OCI-M1 (cell line): ENCODE measurements at places on chromosomes 16 and 17.

- DNase-seq = peak; percentile 47
Measured at GRCh38 chr17:81508639-81509206, 3.9 kb downstream of the ACTG1 start.

DNA sequence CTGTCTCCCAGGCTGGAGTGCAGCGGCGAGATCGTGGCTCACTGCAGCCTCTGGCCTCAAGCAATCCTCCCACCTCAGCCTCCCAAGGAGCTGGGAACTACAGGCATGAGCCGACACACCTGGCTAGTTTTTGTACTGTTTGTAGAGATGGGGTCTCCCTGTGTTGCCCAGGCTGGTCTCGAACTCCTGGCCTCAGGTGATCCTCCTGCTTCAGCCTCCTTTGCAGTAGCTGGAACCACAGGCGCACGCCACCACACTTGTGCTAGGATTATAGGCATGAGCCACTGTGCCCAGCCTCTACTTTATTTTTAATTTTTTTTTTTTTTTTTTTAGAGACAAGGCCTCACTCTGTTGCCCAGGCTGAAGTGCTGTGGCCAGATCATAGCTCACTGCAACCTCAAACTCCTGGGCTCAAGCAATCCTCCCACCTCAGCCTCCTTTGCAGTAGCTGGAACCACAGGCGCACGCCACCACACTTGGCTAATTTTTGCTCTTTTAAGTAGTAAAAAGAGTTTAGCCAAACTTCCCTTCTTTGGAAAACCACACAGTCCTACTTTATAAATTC lies 4.4 kb downstream of the NTAN1 start:
- no peak for DNase-seq

DNA sequence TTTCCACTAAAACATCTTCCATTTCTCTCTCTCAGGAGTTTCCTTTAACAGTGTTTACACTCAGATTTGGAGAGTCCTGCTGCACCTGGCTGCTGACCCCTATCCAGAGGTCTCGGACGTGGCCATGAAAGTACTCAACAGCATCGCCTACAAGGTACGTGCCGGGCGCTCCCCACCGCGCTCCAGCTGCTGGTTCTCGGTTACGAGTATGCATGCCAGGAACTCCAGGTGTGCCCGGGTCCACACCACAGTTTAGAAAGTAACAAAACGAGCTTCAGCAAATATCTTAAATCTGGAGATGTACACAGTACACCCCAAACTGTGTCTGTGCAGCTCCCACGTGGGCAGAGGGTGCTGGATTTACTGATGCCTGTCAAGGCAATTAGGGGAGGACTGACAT lies 82.9 kb upstream of the CHMP6 start:
- no peak for DNase-seq

- peak; percentile 18 for DNase-seq
Measured at GRCh38 chr17:61179380-61179806, 220.2 kb upstream of the TBX2 start.

GRCh38 chr16:30068750-30069610 lies 3.4 kb downstream of the ALDOA start:
- DNase-seq = peak; percentile 43

- no peak for DNase-seq
Measured at GRCh38 chr17:41347869-41348760, 2.5 kb downstream of the KRT33A start.

DNA sequence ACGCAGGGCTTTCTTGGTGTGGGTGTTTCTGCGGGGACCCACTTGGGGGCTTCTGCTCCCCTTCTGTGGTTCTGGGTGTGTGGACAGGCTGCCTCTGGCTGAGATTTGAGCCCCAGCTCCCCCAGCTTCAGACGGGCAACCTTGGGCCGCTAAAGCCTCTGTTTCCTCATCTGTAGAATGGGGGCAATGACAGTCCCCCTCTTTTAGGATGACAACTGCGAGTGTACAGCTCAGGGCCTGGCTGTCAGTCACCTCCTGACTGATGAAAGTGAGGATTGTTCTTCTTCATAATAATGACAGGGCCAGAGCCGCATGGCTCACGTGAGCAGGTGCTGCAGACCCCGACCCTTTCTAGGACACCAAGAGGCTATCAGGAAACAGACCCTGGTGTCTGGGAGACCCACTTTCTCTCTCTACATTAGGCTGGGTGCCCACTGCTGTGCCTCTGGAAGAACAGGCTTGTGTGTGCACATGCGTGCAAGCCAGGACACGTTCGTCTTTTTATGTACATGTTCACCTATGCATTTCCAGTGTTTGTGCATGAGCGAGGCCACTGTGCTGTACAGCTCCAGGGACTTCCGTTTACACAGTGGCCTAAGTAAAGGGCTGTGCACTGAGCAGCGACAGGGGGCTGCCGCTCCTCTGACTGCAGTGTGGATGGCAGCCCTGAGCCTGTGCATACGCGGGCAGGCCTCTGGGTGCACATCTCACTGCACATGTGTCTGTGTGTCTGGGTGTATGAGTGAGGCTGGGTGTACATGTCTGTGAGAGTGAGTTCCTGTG lies 4.6 kb downstream of the SPNS3 start:
- no peak for DNase-seq

- DNase-seq = peak; percentile 44
Measured at GRCh38 chr16:23155445-23156049, 6.3 kb upstream of the USP31 start.

GRCh38 chr16:50403491-50403890 lies 34.7 kb upstream of the BRD7 start:
- no peak for DNase-seq

DNA sequence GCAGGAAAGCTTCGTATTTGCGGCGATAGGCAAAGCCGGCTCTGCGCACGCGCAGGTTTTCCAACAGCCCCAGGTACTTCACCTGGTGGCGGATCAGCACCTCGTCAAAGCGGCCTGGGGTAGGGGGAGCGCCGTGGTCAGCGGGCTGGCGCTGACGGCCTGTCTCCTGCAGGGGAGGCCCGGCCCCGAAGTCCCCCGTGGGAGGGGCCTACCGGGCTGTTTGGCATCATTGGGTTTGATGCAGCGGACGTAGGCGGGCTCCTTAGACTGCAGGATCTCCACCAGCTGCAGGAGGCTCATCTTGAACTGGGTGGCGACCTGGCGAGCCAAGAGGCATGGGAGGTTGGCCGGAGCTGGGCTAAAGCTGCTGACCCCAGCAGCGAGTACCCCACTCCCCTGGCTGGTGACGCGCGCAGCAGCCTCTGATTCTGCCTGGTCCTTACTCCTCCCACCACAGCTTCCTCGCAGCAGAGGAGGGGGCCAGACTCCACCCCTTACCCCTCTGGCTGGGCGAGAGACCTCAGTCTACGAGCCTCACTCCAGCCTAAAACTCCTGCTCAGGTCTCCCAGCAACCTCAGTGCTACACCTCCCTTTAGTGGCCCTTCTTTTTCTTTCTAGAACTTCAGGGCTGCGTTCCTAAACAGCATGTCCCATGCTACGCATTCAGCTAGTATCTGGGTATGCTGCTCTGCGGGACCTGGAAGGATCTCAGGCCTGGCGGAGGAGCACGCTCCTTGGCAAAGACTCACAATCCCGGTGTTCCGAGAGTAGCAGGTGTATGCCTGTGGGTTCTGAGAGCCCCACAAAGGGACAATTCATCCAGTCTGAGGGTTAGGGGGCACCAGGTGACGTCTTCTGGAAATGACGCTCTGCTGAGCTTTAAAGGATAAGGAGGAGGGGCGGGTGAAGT lies 16.1 kb upstream of the CRK start:
- no peak for DNase-seq

DNA sequence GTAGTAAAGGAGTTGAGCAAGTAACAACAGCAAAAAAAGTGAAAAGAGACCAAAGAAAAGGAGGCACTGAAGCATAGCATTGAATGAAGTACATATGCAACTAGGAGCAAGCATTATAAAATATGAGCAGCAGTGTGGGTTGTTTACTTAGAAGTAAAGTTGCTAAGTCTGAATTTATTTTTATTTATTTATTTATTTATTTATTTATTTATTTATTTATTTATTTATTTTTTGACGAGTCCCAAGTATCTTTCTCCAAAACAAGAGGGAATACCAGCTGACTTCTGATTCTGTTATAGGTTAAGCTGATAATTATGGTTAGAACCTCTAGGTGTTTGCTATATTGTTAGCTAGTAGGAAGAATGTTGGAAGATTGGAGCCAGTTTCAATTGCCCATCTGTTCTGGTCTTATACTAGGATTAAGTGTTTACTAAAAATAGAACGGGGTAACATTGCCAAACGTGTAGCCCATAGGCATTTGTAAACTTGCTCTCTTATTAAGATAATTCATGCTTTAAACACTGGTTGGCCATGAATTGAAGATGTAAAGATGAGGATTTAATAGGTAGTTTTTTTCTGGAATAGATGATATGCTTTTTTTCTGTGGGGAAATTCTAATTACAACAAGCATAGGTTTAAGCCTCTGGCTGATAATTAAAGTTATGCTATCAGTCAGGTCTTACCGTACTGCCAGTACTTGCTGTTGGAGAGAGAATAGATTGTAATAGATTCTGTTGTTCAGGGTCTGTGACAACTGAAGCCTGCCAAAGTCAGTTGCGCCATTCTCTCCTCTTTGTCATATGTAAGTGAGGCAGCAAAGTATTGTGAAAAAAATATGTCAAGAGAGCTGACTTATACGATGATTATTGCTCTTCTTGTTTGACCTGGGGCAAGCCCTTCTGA lies 66.7 kb downstream of the PPM1E start:
- DNase-seq = no peak

DNA sequence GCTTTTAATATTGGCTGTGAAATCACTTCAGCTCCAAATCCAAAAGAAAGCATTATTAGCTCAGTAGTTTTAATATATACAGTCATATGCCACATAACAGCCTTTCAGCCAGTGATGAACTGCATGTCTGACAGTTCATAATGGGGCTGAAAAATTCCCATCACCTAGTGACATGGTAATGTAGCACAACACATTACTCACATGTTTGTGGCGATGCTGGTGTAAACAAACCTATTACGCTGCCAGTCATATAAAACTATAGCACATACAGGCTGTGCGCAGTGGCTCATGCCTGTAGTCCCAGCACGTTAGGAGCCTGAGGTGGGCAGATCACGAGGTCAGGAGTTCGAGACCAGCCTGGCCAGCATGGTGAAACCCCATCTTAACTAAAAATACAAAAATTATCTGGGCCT lies 92.2 kb downstream of the TUBD1 start:
- no peak for DNase-seq

- no peak for DNase-seq
Measured at GRCh38 chr16:11276896-11277593, 765 bp upstream of the PRM2 start.

DNA sequence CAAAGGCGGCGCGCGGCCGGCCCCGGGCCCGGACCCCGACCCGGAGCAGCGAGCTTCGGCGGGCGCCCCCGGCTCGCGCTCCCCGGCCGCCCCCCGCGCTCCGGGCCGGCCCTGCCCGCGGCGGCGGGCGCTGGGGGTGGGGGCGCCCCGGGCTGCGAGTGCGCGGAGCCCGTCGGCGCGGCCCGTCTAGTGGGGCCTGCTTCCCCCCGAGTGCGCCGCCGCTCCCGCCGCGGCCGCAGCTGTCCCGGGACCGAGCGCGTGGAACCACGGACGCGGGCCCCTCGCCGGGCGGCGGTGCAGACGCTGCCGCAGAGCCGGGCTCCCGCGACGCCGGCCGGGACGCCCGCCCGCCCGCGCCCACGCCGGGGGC lies 308 bp downstream of the ADCY9 start:
- DNase-seq = no peak

- no peak for DNase-seq
Measured at GRCh38 chr16:17757808-17758207, 287.0 kb upstream of the XYLT1 start.

DNA sequence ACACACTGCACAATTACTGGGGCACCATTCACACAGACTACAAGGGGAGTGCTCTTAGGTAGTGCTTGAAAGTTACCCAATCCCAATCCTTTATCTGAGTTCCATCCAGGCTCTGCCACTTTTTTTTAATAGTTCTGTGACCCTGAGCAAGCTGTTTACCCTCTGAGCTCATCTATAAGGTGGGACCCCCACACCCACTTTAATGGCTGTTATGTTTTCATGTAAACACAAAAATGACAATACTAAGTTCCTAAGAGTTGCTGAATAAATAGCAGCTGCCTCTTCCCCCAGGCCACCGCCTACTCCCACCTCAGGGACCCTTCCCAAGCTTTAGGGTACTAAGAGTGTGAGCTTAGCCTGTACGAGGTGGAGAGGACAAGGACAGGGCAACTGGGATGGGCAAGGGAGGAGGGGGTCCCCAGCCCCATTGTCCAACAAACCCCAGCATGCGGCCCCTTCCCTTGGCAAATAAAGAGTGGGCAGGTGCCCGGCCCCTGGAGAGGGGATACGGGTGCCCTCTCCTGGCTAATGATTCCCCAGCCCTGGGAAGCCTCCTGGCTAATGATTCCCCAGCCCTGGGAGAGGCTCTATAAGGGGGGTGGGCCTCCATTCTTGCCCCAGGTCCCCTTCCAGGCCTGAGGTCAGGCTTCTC lies 14.6 kb downstream of the SLC13A2 start:
- no peak for DNase-seq

DNA sequence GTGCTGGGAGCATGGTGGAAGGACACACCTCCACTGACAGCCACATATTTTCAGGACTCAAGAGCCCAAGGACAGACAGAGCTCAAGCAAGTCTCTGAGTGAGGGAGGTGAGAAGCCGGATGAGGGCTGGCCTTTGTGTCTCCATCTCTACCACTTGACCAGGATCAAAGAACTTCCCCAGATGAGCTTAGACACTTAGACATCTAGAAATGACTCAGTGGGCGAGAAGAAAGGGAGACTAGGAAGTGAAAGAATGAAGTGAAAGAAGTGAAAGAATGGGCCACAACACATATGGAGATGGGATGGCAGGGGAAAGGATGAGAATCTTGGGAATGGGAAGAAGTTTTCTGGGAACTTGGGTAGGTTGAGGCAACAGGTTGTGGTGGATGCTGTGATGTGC lies 274.9 kb upstream of the CCL2 start:
- DNase-seq = no peak

GRCh38 chr16:84507011-84507982 lies 2.8 kb upstream of the MEAK7 start:
- DNase-seq = no peak

DNA sequence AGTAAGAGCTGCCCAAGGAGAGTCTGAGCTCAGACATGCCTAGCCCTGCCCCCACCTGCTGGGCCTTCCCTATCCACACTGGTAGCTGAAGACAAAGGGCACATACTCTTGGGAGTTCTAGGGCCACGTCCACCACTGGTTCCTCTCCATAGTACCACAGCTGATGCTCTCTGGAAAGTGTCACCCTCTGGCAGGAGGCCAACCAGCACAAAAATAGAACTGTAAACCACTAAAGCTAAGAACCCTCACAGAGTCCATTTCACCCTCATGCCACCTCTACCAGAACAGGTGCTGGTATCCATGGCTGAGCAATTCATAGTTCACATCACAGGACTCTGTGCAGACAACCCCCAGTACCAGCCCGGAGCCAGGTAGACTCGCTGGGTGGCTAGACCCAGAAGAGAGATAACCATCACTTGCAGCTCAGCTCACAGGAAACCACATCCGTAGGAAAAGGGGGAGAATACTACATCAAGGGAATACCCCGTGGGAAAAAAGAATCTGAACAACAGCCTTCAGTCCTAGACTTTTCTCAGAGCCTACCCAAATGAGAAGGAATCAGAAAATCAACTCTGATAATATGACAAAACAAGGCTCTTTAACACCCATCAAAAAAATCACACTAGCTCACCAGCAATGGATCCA lies 115.3 kb downstream of the CEP112 start:
- DNase-seq = no peak
